RCC 7860 (cell line): ENCODE measurements at places on chromosomes 11 and 22.

- peak; percentile 64 for DNase-seq
Measured at GRCh38 chr22:23281406-23282088, 101.2 kb downstream of the BCR start.

- DNase-seq, result no peak
Measured at GRCh38 chr11:72863916-72864315, 49.7 kb downstream of the ATG16L2 start.

- no peak for DNase-seq
Measured at GRCh38 chr11:21798216-21798615, 394.7 kb upstream of the ANO5 start.

DNA sequence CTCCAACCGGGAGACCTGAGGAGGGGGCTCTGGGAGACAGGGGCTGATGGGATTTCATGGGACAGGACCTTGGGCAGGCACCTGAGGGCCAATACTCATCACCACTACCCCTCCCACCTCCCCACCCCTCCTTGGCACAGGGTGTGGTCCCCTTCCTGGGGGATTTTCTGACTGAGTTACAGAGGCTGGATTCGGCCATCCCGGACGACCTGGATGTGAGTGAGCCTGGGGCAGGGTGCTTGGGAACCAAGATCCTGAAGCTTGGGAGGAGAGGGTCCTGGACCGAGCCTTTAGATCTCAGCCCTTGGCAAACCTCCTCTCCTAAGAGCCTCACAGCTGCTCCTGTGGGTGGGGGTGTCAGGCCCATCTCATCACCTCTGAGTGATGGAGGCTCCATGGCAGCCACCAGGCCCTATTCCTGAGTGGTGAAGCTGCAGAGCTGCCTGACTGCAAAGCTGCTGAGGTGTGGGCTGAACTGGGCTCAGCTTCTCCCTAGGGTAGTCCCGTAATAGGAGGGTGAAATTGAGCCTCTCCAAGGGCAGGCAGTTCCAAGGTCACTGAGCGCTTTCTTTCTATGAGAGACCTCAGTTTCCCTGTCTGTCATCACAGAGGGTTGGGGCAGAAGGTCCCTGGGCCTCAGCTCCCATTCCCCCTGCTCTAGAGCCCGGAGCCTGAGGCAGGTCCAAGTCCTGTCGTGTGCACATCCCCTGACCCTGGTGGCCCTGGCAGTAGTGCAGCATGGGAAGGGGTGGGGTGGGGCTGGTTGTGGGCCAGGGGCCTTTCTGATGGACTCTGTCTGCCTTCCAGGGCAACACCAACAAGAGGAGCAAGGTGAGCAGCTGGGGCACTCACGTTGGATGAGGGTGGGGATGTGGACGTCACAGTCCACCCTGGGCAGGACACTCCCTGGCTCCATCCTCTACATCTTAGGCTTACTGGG, 6.5 kb downstream of the RGL4 start:
- no peak for DNase-seq

- DNase-seq, result no peak
Measured at GRCh38 chr11:45062974-45063635, 83.3 kb upstream of the PRDM11 start.

- DNase-seq, result no peak
Measured at GRCh38 chr11:20529757-20530156, 69.7 kb upstream of the SLC6A5 start.

DNA sequence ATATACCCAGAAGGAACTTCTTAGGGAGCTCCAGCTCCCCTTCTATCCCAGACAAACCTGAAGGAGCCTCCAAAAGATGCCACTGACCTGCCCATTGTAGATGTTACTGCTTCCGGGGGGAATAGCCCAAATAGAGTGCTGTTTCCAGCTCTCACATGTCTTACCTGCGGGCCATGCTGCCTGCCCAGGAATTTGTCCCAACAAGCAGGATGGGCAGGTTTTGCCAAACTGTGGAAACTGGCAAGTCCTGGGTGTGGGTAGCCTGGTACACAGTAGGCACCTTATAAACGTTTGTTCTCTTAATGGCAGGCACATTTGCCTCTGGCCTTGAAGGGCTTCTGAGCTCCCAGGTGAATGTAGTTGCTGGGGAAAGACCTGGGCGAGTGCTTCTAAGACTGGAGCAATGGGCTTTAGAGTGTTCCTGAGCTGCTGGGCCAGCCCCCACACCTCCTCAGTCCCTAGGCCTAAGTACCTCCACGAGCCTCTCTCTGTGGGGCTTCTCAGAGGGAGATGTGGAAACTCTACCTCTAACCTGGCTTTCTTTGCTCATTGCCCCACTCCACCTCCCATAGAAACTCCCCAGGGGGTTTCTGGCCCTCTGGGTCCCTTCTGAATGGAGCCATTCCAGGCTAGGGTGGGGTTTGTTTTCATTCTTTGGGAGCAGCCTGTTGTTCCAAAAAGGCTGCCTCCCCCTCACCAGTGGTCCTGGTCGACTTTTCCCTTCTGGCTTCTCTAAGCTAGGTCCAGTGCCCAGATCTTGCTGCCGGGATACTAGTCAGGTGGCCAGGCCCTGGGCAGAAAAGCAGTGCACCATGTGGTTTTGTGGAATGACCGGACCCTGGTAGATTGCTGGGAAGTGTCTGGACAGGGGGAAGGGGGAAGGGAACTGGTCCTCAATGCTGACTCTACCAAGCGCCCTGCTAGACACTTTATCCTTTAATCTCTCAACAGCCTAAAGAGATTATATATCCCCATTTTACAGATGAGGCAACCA, 37.2 kb downstream of the LIMK2 start:
- no peak for DNase-seq

DNA sequence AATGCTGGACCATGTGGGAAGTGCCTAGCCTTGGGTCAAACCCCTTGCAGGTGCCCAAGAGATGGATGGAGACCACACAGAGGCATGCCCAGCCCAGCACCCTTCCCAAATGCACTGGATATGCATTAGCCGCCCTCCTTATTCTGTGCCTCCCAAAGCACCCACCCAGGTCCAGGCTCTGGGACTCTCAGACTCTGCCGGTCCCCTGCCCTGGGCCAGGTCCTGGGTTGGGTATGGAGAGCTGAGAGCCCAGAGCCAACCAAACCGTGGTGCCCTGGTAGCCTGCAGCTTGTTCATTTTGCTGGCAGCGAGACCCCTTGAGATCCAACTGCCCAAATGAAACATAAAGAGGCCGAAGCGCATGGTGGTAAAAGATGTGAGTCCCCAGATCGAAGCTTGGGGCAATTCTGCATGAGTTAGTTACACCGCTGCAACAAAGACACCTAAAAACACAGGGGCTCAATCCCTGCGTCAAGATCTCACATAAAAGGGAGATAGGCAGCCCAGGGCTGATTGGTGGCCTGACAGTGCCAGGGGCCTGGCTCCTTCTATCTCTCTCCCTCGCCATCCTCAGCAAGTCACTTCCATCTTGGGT, 61.5 kb downstream of the MYEOV start:
- no peak for DNase-seq

- no peak for DNase-seq
Measured at GRCh38 chr11:46348566-46349401, 1.5 kb downstream of the DGKZ start.

DNA sequence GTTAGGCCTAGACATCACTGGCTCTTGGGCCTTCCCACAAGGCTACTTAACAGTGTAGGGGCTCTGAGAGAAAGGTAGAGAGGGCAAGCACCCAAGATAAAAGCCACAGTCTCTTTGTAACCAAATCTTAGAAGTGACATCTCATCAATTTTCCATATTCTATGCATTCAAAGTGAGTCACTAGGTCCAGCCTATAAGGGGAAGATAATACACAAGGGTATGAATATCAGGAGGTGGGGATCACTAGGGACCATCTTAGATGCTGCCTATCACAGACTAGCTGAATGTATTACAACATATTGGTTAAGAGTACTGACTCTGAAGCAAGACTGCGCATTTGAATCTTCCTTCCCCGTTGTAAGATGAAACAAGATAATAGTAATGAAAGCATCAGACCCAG, 144.1 kb downstream of the RBFOX2 start:
- no peak for DNase-seq

GRCh38 chr11:11620921-11621572, 758 bp downstream of the GALNT18 start:
- DNase-seq, result no peak

DNA sequence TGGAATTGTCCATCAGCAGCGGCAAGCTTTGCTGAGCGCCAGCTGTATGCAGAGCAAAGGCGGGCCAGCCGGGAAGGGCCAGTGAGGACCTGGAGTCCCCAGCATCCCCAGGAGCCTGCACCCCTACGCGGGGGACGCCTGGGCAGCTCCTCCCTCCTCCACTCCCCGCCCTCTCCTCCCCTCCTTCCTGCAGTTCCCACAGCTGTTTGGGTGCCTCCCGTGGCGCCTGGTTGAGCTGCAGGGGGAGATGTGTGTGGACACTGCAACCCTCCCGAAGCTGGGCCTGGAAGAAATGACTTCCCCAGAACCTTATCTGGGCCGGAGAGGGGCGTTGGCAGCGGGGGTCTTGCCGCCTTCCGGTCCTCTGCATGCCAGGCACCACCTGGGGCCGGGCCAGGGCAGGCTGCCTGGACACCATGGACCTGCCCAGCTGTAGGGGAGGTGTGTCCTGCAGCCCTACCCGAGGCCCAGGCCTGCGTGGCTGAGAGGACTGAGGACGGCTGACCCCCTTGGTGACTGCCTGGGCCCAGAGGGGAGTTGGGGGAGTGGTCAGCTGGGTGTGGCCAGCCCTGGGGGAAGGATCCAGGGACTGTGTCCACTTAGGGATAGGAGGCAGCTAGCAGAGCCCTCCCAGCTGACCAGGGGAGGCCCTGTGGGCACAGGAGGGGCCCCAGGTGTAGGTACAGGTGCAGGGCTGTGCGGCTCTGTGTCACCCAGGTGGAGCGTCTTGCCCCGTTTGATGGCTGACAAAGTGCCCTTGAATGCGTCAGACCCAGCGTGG, 16.8 kb upstream of the MUC6 start:
- DNase-seq, result no peak

- no peak for DNase-seq
Measured at GRCh38 chr22:38257181-38257580, 15.6 kb downstream of the TMEM184B start.

- no peak for DNase-seq
Measured at GRCh38 chr11:44507491-44507890, 58.0 kb upstream of the CD82 start.

DNA sequence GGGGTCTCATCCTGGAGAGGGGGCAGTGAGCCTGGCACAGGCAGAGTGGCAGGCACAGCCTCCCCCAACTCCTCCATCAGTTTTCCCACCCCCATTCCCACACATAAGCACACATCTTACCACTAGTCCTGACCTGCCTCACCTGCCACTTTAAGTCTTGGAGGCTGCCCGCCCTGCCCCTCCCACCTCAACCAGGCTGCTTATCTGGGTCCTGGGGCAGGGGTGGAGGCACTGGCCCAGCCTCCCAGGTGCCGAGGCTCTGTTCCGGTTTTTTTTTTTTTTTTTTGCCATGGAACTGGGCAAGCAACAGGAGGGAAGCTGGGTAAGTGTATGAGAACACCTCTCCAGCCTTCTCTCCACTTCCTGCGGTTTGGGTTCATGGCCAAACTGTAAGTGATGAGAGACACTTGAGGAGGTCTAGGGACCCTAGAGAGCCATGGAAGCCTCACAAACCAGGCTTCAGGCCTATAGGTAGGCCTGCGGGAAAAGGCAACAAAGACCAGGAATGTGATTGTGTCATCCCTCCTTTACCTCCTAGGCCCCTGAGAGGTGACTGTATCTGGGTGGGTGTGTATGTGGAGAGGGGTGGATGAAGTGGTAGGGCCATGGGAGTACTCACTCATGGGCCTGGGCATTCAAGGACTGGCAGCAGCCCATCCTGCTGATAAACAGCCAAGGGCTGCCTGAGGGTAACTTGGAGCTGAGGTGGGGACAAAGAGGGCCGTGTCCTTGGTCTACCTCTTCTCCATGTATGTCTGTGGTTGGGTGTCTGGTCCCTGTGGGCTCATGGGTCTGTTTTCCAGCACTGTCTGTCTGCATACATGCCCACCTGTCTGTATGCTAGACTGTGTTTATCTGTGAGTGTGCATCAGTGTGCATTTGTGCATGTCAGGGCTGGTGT, 22.6 kb downstream of the PHLDB1 start:
- DNase-seq, result no peak

GRCh38 chr11:115501893-115502589, 2.2 kb downstream of the CADM1 start:
- DNase-seq, result peak; percentile 46

DNA sequence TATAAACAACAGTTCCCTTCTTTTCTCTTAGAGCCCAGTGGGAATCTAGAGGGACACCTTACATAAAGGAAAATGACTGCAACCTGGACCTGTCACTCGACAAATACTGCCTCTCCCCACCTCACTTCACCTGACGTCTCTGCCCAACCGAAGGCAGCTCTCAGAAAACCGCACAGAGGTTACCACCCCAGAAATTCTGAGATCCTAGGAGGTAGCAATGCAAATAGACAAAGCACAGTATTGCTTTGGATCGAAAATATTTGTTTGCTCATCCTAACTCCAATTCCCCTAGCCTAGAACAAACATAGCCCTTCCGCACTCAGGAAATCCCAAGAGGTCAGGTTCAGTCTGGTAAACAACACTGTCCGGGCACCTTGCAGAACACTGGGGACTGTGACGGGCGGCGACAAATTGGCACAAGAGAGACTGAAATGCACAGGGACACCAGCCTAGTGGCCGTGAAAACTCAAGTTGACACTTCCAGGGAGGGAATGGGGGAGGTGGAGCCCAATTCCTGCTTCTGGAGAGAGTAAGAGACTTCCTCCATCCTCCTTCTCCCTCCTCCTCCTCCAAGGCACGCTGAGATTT, 420 bp upstream of the TRIM44 start:
- DNase-seq, result no peak

DNA sequence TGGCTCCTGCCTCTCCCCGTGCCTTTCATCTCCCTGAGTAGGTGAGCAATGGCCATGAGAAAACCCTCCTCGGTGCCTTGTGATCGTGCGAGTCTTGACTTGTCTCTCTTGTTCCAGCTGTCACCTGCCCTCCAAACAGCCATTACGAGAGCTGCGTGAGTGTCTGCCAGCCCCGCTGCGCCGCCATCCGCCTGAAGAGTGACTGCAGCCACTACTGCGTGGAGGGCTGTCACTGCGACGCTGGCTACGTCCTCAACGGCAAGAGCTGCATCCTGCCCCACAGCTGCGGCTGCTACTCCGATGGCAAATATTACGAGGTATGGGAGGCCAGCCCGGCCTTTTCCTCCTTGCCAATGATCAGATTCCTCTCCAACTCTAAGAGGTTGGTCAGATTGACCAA, 51.7 kb downstream of the TECTA start:
- no peak for DNase-seq

GRCh38 chr11:61603667-61604066, 22.8 kb upstream of the SYT7 start:
- DNase-seq, result no peak
